ENCODE measurements at places on chromosomes 2 and 18.

DNA sequence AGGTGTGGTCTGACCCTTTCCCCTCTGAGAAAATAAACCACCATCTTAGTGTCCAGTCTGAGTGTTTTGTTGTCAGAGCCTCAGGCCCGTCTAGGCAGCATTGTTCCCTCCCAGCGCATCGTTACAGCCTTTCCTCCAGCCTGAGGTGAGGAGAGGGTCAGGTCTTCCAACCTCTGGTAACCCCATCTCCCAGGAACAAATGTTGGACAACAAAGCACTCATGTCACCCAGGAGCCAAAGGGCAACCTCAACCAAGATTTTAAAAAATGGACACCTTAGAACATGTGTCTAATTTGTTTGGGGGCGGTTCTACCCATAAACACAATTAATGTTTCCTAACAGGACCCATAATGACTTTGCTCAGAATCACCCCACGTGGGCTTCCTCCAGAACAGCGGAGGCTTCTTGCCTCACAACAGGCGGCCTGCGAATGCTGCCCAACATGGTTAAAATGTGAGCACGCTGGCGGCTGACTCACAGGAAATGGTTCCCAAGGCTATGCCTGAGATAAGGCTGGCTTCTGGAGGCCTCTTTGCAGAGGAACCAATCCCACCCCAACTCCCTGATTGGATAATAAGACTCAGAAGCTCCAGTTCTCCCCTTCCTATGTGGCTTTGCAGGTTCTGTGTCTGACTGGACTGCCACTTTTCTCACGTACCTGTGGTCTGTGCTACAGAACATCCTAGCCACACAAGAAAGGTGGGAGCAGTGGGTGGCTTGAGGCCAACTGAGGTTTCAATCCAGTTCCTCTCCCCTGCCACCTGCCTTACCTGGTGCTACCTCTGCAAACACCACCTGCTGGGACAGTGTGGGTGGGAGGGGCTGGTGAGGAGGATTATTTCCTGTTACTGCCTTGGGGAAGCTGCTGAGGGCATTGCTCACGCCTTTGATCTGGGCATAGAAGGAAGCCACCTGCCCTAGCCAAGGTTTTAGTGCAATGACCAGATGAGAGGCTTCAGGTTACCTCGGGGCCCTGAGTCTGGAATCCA is 108.8 kb downstream of the B3GNT2 start:
- peak; percentile 42 for DNase-seq

DNA sequence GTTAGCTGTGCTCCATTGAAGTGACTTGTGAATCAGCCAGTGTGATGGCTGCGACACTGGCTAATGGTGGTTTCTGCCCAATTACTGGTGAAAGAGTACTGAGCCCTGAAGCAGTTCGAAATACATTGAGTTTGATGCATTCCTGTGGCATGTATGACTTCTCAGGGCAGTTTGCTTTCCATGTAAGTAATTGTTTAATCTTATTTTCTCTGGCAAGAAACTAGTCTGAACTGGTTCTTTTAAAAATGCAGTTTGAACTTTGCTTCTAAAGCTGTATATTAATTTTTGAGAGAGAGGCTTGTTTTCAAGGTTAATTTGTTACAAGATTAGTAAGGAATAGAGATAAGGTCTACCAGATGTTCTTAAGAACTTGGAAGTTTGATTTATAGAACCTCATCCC is 46.7 kb downstream of the GLS start:
- DNase-seq: no peak

DNA sequence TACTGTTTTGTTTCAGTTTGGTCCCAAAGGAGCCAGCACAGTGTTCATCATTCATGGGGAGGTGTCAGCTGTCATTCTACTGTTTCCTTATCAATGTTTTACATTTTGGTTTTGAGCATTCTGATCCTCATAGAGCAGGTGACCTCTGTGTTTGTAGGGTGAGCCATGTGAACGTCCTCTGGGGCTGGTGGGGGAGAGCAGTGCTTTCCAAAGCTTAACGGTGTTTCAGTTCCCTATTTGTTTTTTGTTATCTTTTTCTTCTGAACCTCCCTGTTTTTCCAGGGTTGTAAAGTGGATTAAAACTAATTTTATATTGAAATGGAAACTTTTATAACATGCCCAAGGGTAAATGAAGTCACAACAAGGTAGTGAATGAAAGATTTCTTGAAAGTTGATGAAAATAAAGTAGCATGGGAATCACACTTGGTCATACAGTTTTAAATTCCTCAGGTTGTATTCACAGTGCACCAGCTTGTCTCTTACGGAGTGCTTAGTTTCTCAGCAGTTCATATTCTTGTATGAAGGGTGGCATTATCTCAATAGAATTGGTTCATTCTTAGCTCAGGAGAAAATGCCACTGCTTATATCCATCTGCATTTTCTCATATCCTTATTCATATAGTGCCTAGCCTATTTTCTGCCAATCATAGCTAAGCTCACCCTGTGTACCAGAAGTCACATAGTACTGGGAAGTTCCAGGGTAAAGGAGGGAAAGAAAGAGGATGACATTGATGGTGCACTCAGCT is 54.5 kb downstream of the MAP4K4 start:
- DNase-seq: no peak

DNA sequence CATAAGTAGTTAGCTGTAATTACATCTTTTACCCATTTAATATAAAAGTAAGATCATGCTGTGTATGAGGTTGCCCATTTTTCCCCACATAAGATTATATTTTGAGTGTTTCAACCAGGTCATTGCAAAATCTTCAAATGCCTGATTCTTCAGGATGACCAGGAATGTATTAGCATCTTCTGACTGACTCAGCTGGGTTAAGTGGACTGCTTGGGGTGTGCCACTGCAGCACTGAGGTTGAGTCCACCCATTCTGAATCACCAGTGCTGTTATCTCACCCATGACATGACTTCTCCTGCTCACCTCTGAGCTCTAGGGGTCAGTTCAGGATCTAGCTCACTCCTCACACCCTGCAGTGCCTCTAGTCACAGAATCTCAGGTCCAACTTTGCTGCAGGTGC is 576.7 kb upstream of the ZEB2 start:
- no peak for DNase-seq

DNA sequence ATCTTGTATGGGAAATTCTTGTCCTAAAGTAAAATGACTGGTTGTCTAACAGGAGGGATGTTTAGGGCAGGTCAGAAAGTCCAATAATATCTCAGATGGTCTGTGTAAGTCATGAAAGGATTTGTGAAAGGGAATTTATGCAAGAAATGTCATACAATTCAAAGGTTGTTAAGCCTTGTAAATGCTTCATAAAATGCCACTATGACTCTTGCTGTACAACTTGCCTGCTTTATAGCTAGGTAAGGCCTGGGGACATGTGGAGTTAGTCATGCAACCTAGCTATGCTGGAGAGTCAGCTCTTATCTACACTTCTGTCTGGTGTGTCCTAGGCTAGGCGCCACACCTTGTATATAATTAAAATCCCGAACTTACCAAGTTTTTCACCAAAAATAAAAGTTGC is 36.9 kb upstream of the VWA3B start:
- no peak for DNase-seq

DNA sequence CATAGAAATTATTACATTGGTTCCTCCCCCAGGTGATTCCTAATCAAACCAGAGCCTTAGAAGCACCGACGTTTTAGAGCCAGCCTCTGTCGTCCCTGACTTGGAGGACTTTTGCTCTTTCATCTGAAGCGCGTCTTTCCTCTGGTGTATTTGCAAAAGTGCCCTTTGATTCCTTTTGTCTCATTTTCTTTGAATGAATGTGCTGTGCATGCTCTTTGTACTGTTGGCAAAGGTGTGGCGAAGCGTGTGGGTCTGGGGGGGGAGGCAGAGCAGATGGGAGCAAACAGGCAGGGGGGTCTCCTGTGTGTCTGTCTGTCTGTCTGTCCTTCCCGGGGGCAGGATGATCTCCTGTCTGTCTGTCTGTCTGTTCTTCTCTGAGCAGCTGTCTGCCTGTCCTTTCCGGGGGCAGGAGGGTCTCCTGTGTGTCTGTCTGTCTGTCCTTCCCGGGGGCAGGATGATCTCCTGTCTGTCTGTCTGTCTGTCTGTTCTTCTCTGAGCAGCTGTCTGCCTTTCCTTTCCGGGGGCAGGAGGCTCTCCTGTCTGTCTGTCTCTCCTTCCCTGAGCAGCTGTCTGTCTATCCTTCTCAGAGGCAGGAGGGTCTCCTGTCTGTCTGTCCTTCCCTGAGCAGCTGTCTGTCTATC is 205.5 kb upstream of the MYT1L start:
- DNase-seq: no peak

GRCh38 chr2:39696838-39697237 is 31.1 kb downstream of the TMEM178A start:
- DNase-seq: no peak

GRCh38 chr2:111160758-111161157 is 40.0 kb downstream of the BCL2L11 start:
- no peak for DNase-seq

- no peak for DNase-seq
These were observed 316.1 kb upstream of the MMADHC start for GRCh38 chr2:149903626-149904025.

- no peak for DNase-seq
These were observed 17.3 kb downstream of the KLHL29 start for GRCh38 chr2:23402205-23402740.

GRCh38 chr2:46097714-46098480 is 199.3 kb upstream of the EPAS1 start:
- DNase-seq: peak; percentile 74

DNA sequence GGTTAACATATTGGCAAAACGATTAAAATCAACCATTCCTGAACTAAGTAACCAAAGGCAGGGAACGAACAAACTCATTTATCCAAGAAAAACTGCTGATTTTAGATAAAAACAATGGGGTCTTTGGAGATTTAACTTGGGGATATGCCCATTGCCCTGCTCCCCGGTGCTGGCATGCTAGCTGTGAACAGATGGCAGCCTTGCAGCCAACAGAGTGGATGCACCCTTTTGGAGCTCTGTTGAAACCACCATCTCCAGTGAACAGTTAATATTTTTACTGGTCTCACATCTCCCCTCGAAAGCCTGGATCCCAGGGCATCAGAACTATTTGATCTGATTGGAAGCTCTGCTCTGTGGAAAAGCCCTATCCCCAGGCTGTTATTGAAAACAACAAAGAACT is 303.1 kb downstream of the TGIF1 start:
- no peak for DNase-seq

DNA sequence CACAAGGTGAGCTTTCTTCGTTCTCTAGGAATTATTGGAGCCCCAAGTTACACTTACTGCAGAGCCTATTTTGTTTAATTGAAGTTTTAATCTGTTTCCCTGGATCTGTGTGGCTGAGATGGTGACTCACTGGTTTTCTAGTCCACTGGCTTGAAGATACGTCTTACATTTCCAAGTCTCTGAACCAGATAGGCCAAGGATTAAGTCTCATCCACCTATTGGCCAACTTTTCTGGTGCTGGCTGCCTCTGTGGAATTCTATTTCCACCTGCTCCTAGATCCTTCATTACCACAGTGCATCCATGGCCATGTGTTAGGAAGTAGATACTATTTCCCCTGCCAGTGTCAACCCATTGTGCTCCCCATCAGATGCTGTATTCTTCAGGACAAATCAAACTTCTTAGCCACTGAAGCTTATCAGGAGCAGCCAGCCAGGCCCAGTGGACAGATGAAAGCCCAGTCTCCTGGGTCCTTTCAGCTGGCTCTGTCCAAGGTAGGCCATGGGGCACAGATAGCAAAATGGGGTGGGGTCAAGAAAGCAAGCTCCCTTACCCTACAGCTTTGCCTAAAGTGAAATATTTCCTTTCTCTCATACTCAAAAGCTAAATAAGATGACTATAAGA is 198.8 kb upstream of the TCF4 start:
- DNase-seq: no peak

- DNase-seq: no peak
These were observed 34.6 kb upstream of the IL1B start for GRCh38 chr2:112870841-112871835.

GRCh38 chr2:72512376-72512775 is 313.5 kb downstream of the EXOC6B start:
- DNase-seq: no peak

GRCh38 chr2:129139380-129139779 is 820.7 kb upstream of the HS6ST1 start:
- DNase-seq: no peak

GRCh38 chr2:145356056-145356455 is 836.1 kb upstream of the ZEB2 start:
- DNase-seq: no peak

GRCh38 chr2:181374781-181375675 is 82.2 kb upstream of the ITGA4 start:
- no peak for DNase-seq

DNA sequence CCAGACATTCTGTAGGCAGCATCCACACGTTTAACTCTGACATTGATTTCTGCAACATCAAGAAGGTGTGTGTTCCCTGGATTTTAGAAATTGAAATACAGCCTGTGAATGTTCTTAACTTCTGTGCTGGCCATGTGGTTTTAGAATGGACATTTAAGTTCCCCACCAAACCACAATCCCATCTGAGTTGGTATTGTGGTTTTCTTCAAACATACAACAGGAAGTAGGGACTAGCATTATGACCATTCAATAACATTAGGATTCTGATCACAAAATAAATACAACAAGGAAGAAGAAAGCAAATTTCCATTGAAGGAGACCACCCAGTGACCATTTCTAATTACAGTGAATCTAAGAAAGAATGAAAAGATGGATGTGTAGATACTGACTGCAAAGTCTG is 51.2 kb downstream of the MAP3K20 start:
- DNase-seq: no peak

DNA sequence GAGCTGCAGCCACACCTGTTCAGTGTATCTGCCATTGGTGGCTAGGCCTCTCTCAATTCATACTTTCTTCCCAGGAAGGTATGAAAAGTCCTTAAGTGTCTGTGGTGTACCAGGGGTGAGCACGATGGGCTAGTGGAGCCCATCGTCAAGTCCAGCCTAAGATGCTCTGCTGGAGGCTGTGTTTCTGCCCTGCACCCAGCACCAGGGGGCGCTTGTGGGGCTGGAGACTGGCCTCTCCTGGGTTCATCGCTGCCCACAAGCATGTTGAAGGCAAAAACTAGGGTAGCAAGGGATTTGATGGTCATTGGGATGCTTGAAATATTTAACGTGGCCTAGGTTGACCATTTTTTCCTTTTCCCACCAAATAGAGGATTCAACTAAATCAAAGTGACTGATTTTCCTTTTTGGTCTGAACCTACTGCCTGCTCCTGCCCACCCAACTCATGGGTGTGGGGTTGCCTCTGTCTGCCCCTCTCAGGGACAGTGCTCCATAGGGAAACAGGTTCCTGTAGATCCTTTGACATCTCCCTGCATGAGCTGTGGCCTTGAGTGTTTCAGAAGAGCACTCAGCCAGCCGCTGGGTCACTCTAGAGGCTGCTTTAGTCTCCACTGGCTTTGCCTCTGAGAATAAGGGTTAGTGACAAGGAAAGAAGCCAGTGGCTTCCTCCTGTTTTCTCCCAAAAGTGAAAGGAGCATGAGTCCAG is 59.0 kb downstream of the TPGS2 start:
- no peak for DNase-seq

GRCh38 chr2:224217233-224217961 is 178.3 kb upstream of the SERPINE2 start:
- DNase-seq: no peak

DNA sequence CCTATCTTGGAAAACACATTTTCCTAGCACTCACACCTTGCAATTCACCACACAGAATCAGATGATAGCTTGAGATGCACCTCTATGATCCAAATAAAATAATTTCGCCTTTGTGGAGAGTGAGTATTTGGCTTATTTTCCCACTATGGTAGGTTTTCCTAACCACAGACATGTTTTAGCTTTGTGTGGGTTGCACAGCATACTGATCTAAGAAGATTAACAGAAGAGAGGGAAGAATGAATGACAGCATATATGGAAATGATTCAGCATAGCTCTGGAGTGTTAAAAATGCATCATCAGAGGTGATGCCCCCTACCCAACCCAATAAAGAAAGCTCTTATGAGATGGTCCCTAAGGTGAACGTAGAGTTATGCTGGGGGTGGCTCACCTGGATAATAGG is 72.5 kb downstream of the GCA start:
- DNase-seq: no peak

- peak; percentile 77 for DNase-seq
These were observed 93.9 kb upstream of the LGALSL start for GRCh38 chr2:64359892-64360657.
